Aorta (tissue), 5 donors: ENCODE measurements at places on chromosomes 2 and 18. TPM values are rescaled to one million over a fixed set of nuclear protein-coding genes. Genes with fewer than 3 reads are reported as not detected.

DNA sequence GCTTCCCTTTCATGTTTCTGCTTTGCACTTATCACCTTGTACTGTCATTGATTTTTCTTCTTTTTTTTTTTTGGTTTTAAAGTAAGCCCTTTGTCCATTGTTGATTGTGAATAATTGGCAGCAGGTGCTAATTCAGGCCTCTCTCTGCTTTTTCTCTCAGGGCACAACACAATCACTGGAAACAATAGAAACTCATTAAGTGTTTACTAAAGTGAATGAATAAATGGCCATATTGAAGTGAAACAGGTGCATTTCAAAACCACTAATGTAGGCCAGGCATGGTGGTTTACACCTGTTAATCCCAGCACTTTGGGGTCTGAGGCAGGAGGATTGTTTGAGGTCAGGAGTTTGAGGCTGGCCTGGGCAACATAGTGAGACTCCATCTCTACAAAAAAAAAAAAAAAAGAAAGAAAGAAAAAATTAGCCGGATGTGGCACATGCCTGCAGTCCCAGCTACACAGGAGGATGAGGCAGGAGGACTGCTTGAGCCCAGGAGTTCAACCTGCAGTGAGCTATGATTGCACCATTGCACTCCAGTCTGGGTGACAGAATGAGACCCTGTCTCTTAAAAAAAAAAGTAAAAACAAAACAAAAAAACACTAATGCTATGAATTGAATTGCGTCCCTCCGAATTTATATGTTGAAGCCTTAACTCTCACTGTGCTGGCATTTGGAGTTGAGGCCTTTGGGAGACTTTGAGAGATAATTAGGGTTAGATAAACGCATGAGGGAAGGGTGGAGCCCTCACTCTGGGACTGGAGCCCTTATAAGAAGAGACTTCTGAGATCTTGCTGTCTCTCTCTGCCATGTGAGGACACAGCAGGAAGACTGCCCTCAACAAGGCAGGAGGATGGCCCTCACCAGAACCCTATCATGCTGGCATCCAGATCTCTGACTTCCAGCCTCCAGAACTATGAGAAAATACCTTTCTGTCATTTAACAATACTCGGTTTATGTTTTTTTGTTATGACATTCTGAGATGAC lies 19.9 kb downstream of the SLC38A11 start:
- no peak for DNase-seq
- H3K4me1 ChIP-seq = no peaks in the 10 kb centered on the region
- no peak overlapping the region for H3K4me3 ChIP-seq

- H3K36me3 ChIP-seq = no peaks in the 10 kb centered on the region
- no peak overlapping the region for H3K4me3 ChIP-seq
- DNase-seq = no peak
- no peaks in the 10 kb centered on the region for H3K4me1 ChIP-seq
Measured at GRCh38 chr2:240898731-240899467, 2.9 kb upstream of the MAB21L4 start.

- H3K27me3 ChIP-seq = no peaks in the 10 kb centered on the region
- no peaks in the 10 kb centered on the region for H3K4me1 ChIP-seq
- no peaks in the 10 kb centered on the region for H3K36me3 ChIP-seq
- no peak for DNase-seq
- no peak overlapping the region for H3K4me3 ChIP-seq
Measured at GRCh38 chr2:205218056-205218455, 464.2 kb upstream of the NRP2 start.

GRCh38 chr2:223877721-223878410 lies 40.5 kb upstream of the AP1S3 start:
- H3K4me1 ChIP-seq = no peaks in the 10 kb centered on the region
- no peak for DNase-seq
- H3K36me3 ChIP-seq = peaks cover 20% of the 10 kb centered on the region

DNA sequence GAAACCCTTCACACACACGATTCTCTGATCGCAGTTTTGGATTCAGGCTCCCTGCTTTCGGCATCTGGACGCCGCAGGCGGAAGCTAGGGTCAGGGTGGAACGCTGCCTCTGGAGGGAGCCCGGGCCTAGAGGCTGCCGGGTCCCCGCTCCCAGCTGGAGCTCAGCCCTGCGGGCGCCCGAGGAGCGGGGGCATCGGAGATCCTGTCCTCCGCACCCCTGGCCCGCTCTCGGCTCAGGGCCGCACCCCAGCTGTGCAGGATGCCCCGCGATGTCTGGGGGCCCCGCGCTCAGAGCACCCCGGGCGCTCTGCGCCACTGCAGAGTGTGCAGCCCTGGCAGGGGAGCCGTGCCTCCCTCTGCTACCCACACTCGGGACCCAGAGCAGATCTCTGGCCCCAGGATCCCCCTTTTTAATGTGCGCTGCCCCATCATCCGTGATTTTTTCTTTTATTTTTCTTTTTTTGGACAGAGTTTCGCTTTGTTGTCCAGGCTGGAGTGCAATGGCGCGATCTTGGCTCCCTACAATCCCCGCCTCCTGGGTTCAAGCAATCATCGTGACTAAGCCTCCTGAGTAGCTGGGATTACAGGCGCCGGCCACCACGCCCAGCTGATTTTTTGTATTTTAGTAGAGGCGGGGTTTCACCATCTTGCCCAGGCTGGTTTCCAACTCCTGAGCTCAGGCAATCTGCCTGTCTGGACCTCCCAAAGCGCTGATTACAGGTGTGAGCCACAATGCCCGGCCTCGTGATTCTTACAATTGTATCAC lies 54.8 kb upstream of the TUBA3E start:
- no peaks in the 10 kb centered on the region for H3K27me3 ChIP-seq
- no peaks in the 10 kb centered on the region for H3K36me3 ChIP-seq
- H3K27ac ChIP-seq = no peak overlapping the region
- DNase-seq = no peak
- H3K4me3 ChIP-seq = no peak overlapping the region

DNA sequence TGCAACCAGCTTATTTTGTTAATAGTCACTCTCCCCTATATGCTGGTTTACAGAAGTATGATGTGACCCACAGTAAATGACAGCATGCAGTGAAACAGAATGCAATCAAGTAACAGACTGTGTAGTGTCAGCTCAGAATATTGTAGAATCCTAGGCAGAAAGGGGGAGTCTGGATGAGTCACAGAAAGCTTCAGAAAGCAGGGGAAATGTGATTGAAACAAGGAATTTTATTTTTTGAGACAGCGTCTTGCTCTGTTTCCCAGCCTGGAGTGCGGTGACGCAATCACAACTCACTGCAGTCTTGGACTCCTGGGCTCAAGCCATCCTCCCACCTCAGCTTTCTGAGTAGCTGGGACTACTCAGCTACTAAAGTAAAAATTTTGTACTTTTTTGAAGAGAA lies 219.9 kb upstream of the FBXO11 start:
- H3K4me3 ChIP-seq = no peak overlapping the region
- H3K4me1 ChIP-seq = no peaks in the 10 kb centered on the region
- H3K27ac ChIP-seq = no peak overlapping the region
- H3K36me3 ChIP-seq = no peaks in the 10 kb centered on the region
- no peaks in the 10 kb centered on the region for H3K27me3 ChIP-seq

GRCh38 chr18:30682672-30683071 lies 359.9 kb downstream of the DSC3 start:
- DNase-seq = no peak
- H3K36me3 ChIP-seq = no peaks in the 10 kb centered on the region
- no peak overlapping the region for H3K27ac ChIP-seq
- H3K4me1 ChIP-seq = no peaks in the 10 kb centered on the region

DNA sequence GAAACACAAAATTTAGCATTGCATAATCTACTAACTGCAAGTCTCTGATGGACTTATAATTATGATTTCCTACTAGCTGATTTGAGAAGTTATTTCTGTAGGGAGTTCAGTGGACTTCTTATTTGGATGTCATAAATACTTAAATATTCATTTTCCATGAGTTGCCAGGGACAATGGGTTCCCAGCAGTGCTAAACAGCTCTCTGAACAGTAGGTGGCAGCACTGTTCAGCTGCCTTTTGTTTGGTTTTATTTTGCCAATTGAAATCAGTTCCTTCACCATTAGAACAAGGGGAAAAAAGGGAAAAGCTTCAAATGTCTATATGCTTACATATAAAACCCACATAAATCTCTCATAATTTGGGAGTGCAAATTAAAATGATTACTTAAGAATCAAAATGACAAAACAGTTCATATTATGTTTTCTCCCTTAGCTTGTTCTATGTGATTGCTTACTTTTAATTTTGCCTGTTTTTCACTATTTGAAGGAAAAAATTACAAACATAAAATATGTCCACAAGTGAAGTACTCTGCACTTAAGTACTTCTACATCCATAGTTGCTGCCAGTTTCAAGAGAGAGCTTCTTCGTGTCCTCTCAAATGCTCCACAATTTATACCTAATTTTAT lies 898.9 kb downstream of the CPS1 start:
- no peak overlapping the region for H3K4me3 ChIP-seq
- DNase-seq = peak; percentile 43
- no peaks in the 10 kb centered on the region for H3K4me1 ChIP-seq
- no peaks in the 10 kb centered on the region for H3K27me3 ChIP-seq
- H3K36me3 ChIP-seq = no peaks in the 10 kb centered on the region

DNA sequence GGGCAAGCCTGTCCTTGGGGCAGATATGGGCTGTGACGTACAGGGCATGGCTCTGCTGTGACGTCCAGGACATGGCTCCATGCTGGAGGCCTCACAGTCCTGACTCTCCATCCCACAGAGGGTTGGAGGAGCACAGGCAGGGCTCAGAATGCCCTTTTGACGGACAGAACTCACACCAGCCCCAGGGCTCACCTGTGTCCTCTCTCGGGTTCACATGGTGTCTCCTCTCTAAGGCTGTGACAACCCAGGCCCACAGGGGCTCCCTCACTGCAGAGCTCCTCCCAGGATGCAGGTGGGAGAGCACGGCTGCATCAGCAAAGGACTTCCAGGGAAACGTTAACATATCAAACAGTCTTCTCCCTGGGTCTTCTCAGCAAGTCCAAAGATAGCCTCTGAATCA lies 133.8 kb downstream of the EIPR1 start:
- H3K27me3 ChIP-seq = no peaks in the 10 kb centered on the region
- no peaks in the 10 kb centered on the region for H3K36me3 ChIP-seq
- H3K4me1 ChIP-seq = no peaks in the 10 kb centered on the region
- DNase-seq = no peak

DNA sequence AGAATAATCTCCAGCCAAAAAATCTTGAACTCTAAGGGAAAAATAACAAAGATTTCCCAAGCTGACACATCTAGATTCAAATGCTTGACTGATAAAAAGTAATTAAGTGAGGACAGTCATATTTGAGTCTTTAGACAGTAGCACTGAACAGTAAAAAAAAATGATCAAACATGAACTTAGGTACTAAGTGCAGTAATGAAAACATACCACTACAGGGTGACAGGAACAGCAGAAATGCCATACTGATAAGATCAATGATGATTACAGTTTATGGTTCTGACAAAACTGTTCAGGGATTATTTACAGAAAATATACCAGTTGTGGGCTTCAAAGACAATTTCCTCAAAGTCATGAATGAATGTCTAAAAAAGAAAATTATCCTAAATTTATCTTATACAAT lies 80.3 kb downstream of the OSBPL1A start:
- H3K36me3 ChIP-seq = no peaks in the 10 kb centered on the region
- no peaks in the 10 kb centered on the region for H3K4me1 ChIP-seq
- no peak overlapping the region for H3K4me3 ChIP-seq
- no peak overlapping the region for H3K27ac ChIP-seq

Gene ELOA2
- not detected for total RNA-seq

Gene SP100
- 122 TPM for total RNA-seq

Gene NOSTRIN
- total RNA-seq = 45.3 TPM

Gene ZAP70
- total RNA-seq = 7.5 TPM

Gene FRZB
- total RNA-seq = 122 TPM
